AG10803 (cell line): ENCODE measurements at places on chromosomes 5 and 9.
A peak's percentile ranks its signal among the peaks of the same experiment; 100 is the strongest.

DNA sequence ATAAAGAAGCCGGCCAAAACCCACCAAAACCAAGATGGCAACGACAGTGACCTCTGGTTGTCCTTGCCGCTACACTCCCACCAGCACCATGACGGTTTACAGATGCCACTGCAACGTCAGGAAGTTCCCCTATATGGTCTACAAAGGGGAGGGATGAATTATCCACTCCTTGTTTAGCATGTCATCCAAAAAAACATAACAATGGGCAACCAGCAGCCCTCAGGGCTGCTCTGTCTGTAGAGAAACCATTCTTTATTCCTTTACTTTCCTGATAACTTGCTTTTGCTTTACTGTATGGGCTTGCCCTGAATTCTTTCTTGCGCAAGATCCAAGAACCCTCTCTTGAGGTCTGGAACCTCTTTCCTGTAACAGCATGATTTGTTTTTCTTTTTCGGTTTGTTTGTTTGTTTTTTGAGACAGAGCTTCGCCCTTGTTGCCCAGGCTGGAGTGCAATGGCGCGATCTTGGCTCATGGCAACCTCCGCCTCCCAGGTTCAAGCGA lies 2.0 kb upstream of the UAP1L1 start:
- DNase-seq: no peak

DNA sequence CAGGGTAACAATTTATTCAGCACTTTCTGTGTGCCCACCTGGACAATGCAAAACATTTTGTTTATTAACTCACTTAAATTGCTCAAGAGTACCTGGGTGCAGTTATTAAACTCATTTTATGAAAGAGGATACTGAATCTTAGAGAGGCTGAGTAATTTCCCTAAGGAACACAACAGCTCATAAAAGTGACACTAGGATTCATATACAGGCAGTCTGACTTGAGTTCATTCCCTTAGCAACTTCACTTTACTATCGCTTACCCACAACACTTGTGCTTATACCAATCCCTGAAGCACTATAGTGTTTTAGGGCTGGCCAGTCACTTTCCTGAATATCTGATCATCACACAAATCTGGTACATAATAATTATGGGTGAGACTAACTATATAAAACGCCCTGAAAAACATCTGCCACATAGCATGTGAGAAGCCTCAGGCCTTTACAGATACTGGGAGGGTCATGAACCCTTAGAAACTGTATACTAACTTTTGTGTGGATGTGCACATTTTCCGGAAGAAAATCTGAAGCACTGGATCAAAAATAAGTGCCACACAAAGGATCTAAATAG lies 11.3 kb downstream of the TRPM6 start:
- no peak for DNase-seq

- no peak for DNase-seq
These were observed 30.1 kb downstream of the MTMR12 start for GRCh38 chr5:32282633-32283032.

DNA sequence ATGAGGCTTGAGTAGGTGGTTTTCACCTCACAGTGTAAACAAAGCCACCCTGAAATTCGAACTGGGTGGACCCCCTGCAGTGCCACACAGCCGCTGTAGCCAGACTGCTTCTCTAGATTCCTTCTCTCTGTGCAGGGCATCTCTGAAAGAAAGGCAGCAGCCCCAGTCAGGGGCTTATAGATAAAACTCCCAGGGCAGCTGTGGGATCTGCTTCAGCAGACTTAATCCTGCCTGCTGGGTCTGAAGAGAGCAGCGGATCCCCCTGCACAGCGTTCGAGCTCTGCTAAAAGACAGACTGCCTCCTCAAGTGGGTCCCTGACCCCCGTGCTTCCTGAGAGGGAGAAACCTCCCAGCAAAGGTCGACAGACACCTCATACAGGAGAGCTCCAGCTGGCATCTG lies 71.4 kb downstream of the CARTPT start:
- DNase-seq: no peak

GRCh38 chr5:167731951-167732350 lies 559.5 kb upstream of the WWC1 start:
- peak; percentile 48 for DNase-seq

DNA sequence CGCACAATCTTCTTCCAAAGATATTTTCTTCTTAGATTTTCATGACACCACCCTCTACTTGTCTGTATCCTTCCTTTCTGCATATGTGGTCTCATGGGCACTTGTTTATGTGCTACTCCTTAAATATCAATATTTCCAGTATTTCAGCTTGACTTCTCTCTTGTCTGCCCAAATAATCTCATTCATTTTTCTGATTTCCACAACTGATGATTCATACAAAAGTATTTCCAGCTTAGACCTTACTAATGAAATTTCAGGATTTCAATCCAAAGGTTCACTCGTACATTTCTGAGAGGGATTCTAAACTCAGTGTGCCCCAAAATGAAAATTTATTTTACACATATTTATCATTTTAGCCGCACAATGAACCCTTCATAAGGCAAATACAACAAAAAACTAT lies 928.9 kb upstream of the C9orf72 start:
- DNase-seq: no peak

- DNase-seq: no peak
These were observed 52.3 kb downstream of the TLE4 start for GRCh38 chr9:79623799-79624721.

GRCh38 chr9:18910916-18911315 lies 122.1 kb downstream of the SAXO1 start:
- DNase-seq: no peak

- DNase-seq: no peak
These were observed 19.2 kb upstream of the PITX1 start for GRCh38 chr5:135053278-135053677.

DNA sequence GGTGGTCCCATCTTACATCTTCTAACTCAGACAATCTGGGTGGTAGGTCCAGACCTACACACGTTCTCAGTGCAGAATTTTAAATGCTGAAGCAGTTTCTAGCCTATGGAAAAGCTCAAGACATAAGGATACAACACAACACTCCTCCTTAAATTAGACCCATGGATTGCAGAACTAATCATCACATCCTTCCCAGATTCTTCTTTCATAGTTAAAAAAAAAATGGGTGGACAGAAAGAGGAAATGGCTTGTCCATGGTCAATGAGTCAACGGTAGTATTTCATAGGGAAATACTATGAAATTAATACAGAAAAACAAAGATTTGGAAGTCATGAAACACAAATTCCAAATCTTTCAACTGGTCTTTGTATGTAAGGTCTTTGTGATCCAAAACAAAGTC lies 106.9 kb downstream of the PAPPA start:
- no peak for DNase-seq

- DNase-seq: no peak
These were observed 432 bp downstream of the STARD4 start for GRCh38 chr5:111511831-111512374.

- no peak for DNase-seq
These were observed 68.3 kb upstream of the OTULINL start for GRCh38 chr5:14513266-14513665.

DNA sequence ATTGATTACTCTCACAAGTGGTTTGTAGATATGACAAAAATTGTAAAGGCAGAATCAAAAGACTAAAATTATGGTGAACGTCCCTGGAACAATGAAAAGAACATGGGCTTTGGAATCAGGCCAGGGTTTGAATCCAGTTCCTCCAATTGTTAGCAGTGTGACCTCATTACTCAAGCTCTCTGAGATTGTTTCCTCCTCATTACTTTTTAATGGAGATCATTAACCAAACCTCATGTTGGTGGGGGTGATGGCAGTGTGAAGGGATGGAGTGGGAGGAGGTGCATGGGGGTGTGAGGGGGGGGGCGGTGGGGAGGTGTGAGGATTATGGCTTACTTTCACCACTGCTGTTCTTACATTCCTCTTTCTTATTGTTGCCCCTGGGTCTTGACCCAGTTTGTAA lies 44.1 kb upstream of the FOXE1 start:
- no peak for DNase-seq

DNA sequence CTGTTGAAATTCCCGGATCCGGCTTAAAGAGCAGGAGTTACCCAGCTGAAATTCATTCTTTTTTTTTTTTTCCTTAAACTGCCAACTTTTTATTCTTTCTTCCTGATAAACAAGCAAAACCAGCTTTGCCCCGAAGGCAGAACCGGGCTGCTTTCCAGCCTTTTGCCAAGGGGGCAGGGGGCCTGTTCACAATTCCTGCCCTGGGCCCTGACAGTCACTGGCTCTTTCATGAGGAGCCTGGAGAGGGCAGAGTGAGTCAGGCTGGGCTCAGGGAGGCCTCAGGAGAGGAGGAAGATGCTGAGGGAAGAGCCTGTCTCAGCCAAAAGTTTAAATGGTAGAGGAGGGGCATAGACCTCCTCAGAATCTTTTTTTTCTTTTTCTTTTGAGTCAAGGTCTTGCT lies 4.8 kb downstream of the GLIPR2 start:
- peak; percentile 48 for DNase-seq

GRCh38 chr9:133148199-133149129 lies 15.2 kb downstream of the GBGT1 start:
- peak; percentile 54 for DNase-seq

DNA sequence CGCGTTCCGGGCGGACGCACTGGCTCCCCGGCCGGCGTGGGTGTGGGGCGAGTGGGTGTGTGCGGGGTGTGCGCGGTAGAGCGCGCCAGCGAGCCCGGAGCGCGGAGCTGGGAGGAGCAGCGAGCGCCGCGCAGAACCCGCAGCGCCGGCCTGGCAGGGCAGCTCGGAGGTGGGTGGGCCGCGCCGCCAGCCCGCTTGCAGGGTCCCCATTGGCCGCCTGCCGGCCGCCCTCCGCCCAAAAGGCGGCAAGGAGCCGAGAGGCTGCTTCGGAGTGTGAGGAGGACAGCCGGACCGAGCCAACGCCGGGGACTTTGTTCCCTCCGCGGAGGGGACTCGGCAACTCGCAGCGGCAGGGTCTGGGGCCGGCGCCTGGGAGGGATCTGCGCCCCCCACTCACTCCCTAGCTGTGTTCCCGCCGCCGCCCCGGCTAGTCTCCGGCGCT lies at the start of gene DAPK1:
DAPK1 (plus strand) TSS at position 264 of the 442 bp plus-strand sequence. CDS start 1,211 bp downstream, outside the sequence.
- DNase-seq: no peak

DNA sequence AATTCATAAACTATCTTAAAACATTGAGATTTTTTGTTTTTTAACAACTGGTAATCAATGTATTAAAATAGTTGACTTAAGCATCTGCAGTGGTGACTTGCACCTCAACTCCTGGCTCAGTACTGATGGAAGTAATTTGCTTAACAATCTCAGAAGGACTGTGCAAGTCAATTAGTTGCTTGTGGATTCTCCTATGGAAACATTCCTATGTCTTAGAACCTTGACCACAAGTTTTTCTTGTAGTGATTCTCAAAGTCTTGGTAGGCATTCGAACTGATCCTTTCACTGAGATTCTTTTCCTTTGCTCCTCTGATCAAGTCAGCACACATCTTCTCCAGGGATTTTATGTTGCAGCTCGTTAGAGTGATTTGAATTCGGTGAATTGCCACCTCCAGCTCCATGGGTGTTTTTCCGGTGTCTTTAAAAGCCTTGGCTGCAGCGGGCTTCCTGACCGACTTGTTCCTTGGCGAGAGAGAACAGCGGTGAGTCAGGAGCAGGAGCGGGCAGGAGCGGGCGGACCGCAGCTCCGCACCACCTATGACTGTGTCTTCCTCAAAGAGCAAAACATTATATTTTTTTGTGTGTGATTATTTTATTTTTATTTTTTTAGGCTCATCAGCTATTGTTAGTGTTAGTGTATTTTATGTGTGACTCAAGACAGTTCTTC lies 21.1 kb downstream of the HMGXB3 start:
- DNase-seq: no peak

DNA sequence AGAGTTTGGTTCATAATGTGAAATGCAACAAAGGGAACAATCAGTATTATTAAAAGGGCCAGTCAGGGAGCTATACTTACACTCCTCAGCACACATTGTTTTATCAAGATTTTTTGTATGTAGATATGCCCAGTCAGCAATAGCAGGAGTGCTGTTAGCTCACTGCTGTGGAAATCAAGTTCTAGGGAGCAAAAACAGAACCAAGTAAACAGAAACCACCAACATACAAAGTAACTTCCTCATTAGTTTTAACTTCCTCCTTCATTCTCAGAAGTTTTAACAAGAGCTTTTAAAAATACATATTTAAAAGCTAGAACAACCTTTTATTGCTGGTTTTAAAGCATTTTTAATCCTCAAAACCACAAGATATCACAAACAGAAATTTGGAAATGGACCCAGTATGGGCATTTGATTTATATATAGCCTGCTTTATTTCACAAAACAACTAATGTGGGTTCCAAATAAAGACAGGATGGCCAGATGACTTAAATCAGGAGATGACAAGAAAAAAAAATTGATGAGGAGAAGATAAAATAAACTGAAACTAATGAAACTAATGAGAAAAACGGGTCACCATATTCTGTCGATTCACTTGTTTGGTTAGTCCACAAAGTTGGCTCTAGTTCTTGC lies 178.5 kb downstream of the ADAMTS12 start:
- DNase-seq: no peak

- no peak for DNase-seq
These were observed 464.5 kb downstream of the ICE1 start for GRCh38 chr5:5886812-5887486.

- no peak for DNase-seq
These were observed 10.2 kb downstream of the DIAPH1 start for GRCh38 chr5:141608557-141608956.
